Stimulated activated CD4-positive, alpha-beta T cell treated with anti-CD3 and anti-CD28 coated beads, Interleukin-1b, Interleukin-23, amount 100 ng/mL, for 1 hour (primary cell): ENCODE measurements at places on chromosomes 13 and 19.

- DNase-seq = no peak
Measured at GRCh38 chr19:37313335-37313627, 57.6 kb upstream of the ZNF527 start.

GRCh38 chr13:34076319-34076718 is 258.4 kb downstream of the RFC3 start:
- no peak for DNase-seq

DNA sequence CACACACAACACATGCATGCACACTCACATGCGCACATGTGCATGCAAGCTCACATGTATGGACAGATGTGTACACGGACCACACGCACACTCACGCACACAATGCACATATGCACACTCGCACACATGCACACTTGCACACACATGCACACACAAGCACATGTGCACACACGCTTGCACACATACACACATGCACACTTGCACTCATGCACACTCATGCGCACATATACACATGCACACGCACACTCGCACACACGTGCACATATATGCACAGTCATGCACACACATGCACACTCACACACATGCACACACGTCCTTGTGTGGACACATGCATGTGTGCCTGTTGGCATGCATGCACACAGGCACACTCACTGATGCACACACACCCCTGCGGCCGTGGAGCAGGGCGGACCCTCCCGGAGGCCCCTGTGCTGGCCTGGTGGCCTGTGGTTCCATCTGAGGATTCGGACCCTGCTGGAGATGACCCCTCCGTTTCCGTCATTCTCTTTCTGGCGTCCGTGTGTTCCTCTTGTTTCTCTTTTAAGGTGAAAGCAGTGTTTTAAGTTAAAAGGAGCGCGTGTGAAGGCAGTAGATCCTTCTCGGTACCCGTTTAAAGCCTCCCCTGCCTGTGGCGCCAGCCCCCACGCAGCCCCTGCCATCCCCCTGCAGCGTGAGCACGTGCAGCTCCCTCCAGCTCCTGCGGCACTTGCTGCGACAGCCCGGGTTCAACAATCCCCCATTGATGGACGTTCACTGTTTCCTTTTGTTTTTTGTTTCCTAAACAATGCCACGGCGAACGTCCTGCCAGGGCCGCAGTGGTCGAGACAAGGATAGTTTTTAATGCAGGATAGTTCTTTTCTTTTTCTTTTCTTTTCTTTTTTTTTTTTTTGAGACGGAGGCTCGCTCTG is 5.6 kb downstream of the NDUFS7 start:
- no peak for DNase-seq

GRCh38 chr19:9782338-9782737 is 13.8 kb upstream of the ZNF846 start:
- DNase-seq = no peak

- DNase-seq = no peak
Measured at GRCh38 chr13:19154843-19155242, 26.8 kb downstream of the TUBA3C start.

GRCh38 chr19:14437578-14438140 is 4.6 kb downstream of the PKN1 start:
- no peak for DNase-seq

GRCh38 chr13:101003566-101003965 is 329.0 kb upstream of the TMTC4 start:
- DNase-seq = no peak

GRCh38 chr19:16676101-16676798 is 15.3 kb downstream of the TMEM38A start:
- DNase-seq = no peak
